ENCODE measurements at places on chromosomes 11 and 22.

- DNase-seq = no peak
Measured at GRCh38 chr11:96263238-96263763, 79.7 kb downstream of the MAML2 start.

DNA sequence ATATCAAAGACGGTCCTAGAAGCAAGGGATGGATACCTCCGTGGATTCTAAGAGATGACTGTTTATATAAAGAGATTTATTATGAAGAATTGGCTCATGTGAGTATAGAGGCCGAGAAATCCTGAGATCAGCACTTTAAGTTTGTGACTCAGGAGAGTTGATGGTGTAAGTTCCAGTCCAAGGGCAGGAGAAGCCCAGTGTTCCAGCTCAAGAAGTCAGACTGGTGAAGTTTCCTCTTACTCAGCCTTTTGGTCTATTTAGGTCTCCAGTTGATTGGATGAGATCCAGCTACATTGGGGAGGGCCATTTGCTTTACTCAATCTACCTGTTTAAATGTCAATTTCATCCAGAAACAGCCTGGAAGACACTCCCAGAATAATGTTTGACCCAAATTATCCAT lies 45.1 kb downstream of the TSPAN18 start:
- no peak for DNase-seq

GRCh38 chr11:122383186-122383585 lies 267.2 kb upstream of the BLID start:
- DNase-seq = no peak

DNA sequence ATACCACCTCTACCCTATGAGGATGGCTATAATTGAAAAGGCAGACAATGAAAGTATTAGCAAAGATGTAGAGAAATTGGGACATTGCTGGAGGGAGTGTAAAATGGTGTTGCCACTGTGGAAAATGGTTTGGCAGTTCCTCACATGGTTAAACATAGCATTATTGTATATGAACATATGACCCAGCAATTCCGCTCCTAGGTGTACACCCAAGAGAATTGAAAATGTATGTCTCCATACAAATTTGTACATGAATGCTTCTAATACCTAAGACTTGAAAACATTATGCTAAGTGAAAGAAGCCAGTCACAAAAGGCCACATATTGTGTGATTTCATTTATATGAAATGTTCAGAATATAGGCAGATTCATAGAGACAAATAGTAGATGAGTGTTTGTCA lies 10.0 kb downstream of the SLCO2B1 start:
- no peak for DNase-seq

DNA sequence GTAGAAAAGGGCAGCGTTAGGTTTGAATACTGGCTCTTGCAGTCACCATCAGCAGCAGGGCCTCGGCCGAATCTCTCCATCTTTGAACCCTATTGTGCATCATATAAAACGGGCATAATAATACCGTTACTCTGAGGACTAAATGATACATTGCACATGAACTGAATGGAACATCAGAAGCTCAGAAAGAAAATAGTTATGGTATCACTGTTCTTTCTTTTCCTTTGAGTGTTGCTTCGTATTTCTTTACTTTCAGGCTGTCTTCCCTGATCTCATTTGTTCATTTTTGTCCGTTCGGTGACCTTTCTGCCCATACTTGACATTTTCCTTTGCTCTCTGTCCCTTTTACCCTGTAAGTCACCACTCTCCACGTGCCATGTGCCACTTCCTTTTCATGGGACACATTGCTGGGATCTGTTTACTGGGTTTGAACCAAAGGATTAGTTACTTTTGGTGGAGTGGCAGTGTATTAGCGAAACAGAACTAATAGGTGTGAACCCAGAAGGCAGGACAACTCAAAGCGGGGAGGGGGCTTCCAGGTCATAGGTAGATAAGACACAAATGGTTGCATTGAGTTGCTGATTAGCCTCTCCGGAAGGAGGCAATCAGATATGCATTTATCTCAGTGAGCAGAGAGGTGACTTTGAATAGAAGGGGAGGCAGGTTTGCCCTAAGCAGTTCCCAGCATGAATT lies 717 bp upstream of the ZNF202 start:
- no peak for DNase-seq

GRCh38 chr11:109000531-109000930 lies 335.7 kb downstream of the DDX10 start:
- no peak for DNase-seq

DNA sequence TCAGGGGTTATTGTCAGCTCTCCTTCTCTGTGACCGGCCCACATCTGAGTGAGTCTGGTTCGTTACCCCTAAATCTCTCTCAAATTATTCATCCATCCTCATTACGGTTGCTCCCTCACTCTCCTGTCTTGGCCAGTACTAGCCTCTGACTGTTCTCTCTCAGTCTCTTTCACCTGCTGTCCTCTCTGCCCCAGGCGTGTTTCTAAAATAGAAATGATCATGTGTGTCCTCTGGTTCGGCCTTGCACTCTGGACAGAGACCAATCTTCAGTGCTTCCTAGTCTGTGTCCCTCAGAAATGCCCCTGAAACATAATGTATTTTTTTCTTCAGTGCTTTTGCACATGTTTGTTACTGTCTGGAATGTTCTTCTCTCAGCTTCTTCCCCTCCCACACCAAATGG lies 4.9 kb downstream of the PSMD13 start:
- no peak for DNase-seq

DNA sequence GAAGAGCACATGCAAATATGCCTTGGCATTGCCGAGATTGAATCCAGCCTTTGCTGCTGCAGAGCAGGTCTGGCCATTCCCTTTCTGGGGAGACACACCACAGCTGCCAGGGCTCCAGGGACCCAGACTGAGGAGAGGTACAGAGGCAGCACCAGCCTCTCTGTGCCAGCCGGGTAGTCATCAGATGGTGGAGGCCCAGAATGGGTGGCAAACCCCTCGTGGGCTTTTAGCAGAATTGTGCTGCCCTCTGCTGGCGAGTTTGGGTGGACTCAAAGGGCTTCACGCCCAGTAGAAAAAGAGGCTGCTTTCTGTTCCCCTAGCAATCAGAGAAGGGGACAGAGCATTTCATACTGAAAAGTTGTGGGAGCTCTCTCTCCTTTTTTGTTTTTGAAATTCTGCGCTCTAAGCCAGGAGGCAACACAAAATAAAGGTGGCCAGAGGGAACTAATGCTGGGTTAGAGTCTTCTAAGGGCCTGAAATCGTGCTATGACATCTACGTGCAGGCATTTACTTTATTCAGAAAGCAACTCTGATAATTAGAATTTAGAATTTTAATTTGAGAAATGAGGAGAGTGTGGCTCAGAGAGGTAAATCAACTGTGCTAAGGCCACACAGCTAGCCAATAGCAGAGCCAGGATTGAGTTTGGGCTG lies 158.8 kb upstream of the NAV2 start:
- DNase-seq = peak; percentile 70

- no peak for DNase-seq
Measured at GRCh38 chr11:123590296-123590912, 64.0 kb downstream of the SCN3B start.

GRCh38 chr11:723120-723883 lies 17.3 kb downstream of the EPS8L2 start:
- DNase-seq = no peak

GRCh38 chr11:95734009-95734572 lies 55.5 kb downstream of the FAM76B start:
- no peak for DNase-seq

DNA sequence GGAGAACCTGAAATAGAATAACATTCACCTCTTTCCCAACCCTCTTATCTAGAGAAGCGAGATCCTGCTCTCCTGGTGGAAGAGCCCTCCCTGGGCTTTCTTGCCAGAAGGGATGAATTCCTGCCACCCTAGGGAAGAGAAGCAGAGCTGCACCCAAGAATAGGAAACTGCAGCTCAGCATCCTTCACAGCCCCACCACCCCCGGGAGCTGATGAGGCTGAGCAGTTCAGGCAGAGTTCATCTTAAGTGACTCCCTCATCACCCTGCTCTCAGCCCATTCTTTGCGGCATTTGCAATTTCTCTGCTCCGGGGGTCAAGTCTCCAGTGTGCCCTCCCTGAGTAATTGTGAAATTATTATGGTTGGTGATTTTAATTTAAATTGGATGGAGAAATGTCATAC lies 514.9 kb downstream of the BUD13 start:
- DNase-seq = no peak

DNA sequence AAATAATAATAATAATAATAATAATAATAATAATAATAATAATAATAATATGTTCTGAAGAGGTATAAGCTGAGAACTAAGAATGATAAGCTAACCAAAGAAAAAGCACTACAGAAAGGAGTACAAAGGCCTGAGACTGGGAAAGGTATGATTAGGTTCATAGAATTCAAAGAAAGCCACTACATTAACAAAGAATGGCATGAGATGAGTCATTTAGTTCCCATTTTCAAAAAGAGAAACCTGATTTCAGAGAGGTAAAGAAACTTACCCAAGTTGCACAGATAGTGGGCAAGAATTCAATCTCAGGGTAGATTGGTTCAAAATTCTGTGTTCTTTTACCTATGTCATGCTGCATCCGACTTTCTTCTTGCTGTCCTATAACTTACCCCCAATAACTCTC lies 350.9 kb downstream of the TTC28 start:
- DNase-seq = no peak

DNA sequence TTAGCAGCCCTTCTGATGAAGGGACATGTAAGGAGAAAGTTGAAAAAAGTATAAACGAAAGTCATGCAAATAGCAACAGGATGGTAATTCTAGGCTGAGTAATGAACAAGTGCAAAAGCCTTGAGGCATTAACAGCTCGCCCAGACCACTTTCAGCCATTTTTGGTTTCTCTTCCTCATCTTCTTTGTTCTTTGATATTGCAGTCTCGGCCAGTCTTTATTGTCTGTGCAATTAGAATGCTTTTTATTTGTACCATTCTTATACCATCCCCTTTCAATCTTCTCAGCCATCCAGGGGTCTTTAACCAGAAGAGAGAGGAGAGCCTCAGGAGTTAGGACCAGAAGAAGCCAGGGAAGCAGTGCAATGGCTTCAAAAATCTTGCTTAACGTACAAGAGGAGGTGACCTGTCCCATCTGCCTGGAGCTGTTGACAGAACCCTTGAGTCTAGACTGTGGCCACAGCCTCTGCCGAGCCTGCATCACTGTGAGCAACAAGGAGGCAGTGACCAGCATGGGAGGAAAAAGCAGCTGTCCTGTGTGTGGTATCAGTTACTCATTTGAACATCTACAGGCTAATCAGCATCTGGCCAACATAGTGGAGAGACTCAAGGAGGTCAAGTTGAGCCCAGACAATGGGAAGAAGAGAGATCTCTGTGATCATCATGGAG lies 7.3 kb downstream of the TRIM34 start:
- no peak for DNase-seq

DNA sequence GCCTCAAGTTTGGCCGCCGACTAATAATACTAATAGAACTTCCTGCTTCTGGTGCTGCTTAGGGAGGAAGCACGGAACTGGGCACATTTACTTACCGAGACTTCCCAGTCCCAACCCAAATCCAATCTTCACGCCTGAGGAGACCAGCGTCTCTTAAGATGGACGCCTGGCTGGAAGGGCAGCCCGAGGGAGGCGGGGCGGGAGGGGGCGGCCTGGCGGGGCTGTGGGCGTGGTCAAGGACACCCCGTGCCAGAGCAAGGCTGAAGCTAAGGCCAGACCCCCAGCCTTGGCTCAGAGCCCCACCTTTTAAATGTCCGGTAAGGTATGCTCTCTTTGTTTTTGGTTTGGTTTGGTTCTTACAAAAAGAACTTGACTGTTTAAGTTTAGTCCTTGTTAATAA lies at the start of gene GDPD4:
Gene GDPD4 (minus strand): TSS at position 177 of the 400 bp plus-strand sequence. CDS start 16,549 bp downstream, outside the sequence.
- DNase-seq = no peak

- no peak for DNase-seq
Measured at GRCh38 chr11:34680206-34680605, 59.3 kb downstream of the EHF start.

DNA sequence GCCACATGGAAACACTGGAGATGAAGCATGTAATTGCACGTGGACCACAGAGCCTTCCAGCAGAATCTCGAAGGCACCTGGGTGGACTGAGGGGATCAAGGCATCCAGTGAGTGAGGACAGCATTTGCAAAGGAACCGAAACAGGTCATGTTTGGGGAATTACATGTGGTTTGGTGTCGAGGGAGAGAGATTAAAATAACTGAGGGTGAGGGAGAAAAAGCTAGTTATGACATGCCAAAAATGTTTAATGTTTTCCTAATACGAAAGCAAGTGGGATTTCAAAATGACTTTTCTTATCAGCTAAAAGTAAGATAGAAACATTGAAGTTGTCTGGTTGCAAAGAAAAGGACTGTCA lies 157.1 kb downstream of the BLID start:
- DNase-seq = no peak

- no peak for DNase-seq
Measured at GRCh38 chr11:58998480-58999290, 59.4 kb downstream of the GLYATL1 start.

GRCh38 chr11:68413591-68413999 lies 47.0 kb upstream of the PPP6R3 start:
- no peak for DNase-seq

- DNase-seq = no peak
Measured at GRCh38 chr11:47433157-47433556, 6.9 kb upstream of the PSMC3 start.

DNA sequence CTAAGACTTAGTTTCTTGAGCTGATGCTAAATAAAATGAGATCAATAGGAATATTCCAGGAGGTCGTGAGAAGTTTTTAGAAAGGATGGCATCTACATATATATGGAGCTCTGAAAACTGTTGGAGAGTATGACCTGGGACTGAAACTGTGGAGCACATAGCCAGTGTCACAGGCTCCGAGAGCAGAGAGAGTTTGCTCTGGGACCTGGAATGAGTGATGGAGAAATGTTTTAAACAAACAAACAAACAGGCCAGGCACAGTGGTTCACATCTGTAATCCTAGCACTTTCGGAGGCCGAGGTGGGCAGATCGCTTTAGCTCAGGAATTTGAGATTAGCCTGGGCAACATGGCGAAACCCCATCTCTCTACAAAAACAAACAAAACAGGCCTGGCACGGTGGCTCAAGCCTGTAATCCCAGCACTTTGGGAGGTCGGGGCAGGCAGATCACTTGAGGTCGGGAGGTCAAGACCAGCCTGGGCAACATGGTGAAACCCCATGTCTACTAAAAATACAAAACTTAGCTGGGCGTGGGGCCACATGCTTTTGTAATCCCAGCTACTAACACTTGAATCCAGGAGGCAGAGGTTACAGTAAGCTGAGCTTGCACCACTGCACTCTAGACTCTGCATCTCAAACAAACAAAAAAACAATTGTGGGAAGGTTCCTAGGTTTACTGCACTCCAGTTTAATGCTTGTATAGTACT lies 67.1 kb downstream of the SLC35F2 start:
- no peak for DNase-seq

- DNase-seq = no peak
Measured at GRCh38 chr11:74069146-74070046, 60.5 kb upstream of the UCP3 start.

DNA sequence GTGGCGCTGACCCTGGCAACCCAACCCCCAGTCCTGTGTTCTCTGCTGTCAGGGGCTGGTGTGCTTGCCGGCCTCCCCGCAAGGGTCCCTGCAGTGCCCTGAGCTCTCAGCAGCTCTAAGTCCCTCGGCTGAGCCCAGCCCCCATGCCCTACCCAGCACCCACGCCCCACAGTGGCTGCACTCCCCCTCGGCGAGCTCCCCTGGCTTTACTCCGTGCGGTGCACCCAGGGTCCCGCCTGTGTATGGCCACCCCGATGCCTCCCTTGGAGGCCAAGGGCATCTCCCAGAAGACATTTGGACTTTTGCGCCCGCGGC lies 72.5 kb upstream of the SHISAL1 start:
- DNase-seq = no peak

Measured in activated T-cell treated with anti-CD3 and anti-CD28 coated beads for 48 hours (primary cell).